ENCODE measurements at places on chromosomes 1 and 21.
A peak's percentile ranks its signal among the peaks of the same experiment; 100 is the strongest.

GRCh38 chr1:61740751-61741700, 1.3 kb upstream of the PATJ start:
- DNase-seq: no peak

DNA sequence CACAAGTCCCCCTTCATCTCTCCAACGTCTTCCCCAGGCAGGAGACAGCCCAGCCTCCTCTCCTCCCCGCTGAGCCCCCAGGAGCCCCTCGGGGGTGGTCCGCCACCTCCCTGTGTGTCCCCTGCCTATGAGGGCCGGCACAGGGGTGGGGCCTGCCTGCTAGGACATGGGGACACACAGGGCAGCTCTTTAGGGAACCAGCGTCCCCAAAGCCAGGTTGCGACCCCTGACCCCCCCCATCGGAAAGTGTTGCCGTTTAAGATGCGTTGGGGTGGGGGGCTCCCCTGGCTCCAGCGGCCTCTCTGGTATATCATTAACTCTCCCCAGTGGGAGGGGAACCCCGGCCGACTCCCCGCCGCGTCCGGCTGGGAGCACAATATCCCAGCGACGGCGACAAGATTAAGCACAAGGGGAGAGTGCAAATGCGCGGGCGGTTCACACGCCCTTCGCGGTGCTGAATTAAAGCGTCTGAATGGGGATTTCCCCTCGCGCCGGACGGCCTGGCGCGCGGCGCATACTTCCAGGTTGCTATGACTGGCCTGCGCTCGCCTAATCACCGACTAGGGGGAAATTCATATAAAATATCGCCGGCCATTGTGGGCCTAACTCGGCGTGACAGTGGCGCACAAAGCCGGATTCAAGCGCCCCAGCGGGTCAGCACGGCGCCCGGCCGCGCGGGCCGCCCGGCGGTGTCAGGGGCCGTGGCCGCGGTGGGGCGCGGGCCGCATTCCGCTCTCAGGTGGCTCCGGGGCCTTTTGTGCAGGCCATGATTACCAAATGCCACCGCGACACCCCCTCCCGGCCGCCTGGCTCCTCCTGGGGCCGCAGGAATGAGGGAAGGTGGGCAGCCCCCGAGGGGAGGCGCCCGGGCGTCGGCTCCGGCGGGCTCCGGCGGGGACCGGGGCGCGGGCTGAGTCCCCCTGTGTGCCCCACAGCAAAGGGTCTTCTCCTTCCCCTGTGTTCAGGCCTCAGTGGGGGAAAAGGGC, 30.9 kb downstream of the WNT3A start:
- DNase-seq: no peak

GRCh38 chr1:56235909-56236510, 343.4 kb downstream of the PLPP3 start:
- no peak for DNase-seq

DNA sequence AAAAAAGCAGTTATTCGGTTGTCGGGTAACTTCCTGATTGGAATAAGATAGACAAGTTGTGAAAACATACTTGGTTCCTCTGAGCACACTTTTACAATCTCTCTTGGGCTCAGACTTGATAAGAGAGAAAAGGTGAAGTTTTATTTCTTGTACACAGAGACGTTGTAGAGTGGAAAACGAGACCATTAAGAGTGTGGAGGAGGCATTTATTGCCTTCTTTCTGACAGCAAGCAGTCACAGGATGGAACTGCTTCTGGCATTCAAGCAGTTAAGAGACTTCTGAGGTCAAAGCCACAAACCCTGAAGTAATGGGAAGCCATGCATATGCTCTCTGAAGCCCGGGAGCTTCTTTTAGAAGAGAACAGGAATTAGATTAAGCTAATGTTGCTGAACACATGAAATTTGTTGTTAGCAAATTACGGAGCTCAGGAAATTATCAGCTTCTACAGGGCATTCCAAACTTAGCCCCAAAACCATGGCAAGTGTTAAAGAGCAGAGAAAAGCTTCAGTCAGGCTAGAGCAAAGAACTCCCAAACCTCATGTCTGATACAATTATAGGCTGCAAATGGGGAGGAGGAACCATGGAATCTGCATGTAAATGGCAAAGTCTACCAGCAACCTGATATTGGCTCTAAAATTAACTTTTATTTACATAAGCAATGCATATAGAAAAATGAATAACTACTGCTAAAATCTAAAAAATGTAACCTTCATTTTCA, 26.0 kb downstream of the S1PR1 start:
- no peak for DNase-seq

GRCh38 chr1:84632673-84633434, 57.4 kb downstream of the SSX2IP start:
- DNase-seq: no peak

- no peak for DNase-seq
Observed at GRCh38 chr1:213720032-213720431, 267.7 kb upstream of the PROX1 start.

GRCh38 chr21:38905752-38906151, 100.0 kb downstream of the ETS2 start:
- DNase-seq: no peak

GRCh38 chr1:168772428-168773060, 43.5 kb upstream of the DPT start:
- no peak for DNase-seq

GRCh38 chr1:84377480-84378095, 20.7 kb upstream of the DNASE2B start:
- no peak for DNase-seq

GRCh38 chr21:32567626-32568025, 17.7 kb downstream of the TCP10L start:
- no peak for DNase-seq

DNA sequence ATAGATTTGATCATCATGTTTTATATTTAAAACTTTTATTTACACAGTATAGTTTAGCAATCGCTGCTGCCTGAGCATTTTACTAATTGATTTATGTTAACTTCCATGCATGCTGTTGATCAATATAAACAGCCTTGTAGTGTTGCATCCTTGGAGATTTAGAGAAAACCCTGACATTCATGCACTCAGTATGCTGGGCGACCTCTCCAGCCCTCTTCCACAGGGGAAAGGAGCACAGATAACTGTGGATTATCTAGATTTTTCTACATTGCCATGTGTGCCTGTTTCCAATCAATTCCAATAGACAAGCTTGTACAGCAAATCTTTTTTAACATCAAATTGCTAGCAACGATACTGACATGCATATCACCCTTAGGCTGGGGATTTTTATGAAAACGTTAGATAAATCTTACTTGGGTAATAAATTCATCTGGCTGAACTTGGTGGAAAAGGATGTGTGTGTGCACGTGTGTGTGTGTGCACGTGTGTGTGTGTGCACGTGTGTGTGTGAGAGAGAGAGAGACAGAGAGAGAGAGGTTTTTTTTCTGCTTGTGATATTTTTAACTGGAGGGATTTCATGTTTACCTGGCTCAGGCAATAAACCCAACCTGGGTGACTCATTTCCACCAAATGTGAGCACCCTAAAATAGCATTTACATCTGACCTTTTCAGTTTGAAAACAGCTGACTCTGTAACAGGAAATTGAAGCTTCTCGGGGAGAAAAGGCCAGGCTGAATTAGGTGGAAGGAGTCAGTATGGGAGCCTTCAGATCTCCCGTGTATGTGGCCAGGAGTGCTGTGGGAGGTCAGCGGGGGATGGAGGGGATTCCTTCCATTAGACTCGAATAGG, 339.8 kb downstream of the PRDM2 start:
- no peak for DNase-seq

DNA sequence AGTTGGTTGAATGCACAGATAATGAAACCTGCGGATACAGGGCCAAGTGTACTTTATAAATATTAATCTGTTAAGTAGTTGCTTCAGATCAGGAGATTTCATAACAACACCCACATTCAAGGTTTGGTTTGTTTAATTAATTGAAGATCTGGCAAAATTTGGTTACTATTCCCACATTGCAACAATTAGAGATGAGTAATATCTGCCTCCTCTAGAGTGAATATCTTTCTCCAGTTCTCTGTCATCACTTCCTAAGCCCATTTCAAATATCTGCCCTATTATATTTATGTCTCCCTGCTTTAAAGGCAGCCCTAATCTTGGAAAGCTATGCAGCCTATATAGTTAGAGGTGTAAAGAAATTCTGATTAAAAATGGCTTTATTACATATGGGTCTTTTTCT, 61.4 kb downstream of the PPP2R5A start:
- no peak for DNase-seq

GRCh38 chr1:93716941-93717368, 35.3 kb upstream of the BCAR3 start:
- DNase-seq: no peak

DNA sequence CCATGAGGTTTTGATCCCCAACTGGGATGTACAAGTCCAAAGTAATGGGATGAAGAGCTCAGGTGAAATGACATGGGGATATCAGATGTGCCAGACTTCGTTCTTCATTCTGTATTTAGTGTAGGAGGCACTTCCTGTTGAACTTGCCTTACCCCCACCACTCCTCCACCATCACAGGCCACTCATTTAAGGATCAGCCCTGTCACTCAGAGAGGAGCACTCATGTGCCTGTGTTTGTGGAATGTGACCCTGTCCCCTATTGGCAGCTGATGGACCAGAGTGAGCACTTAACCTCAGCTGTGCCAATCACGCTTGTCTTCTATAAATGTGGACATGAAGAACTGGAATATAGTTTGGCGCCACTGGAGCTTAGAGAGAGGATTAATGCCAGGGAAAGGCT, 91.4 kb upstream of the CTTNBP2NL start:
- no peak for DNase-seq

DNA sequence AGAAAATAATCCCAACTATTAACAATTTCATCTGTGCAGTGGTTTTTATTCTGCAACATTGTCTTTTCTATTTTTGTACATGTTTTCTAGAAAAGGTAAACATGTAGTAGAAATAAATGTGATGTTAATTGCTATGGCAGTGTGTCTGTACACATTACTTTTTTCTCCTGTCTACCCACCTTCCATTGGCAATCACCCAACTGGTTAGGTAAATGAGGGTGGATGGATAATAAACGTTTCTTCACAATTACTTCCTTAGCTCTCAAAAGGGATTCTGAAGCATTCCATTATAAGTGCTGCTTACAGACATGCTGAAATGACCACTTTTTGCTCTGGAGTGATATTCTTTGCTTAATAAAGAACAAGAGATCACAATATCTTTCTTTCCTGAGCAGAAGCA, 61.4 kb downstream of the MAGI3 start:
- DNase-seq: no peak

- no peak for DNase-seq
Observed at GRCh38 chr1:44549510-44549909, 124.8 kb downstream of the TMEM53 start.

- no peak for DNase-seq
Observed at GRCh38 chr1:245074232-245074747, 80.5 kb upstream of the KIF26B start.

GRCh38 chr1:10848109-10848684, 51.8 kb upstream of the CASZ1 start:
- DNase-seq: no peak

GRCh38 chr1:234231061-234231892, 142.0 kb upstream of the COA6 start:
- no peak for DNase-seq

GRCh38 chr21:44065428-44065827, 41.8 kb upstream of the PWP2 start:
- DNase-seq: peak; percentile 52

GRCh38 chr1:180153032-180153431, 1.6 kb upstream of the QSOX1 start:
- DNase-seq: no peak

DNA sequence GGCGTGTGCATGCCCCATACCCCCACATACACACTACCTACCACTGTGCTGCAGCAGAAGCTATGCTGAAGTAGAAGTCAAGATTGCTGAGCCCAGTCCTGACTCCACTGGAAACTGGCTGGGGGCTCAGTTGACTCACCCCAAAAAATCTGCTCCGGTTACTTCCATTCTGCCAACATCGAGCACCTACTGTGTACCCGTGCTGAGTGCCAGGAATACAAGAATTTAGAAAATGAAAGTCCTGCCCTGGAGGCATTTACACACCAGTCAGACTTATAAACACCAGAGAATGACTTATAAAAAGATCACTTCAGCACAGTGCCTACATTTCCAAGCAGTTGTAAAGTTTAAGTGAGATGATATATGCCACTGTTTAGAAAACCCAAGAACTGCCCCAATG, 99.1 kb downstream of the NMNAT2 start:
- no peak for DNase-seq

- no peak for DNase-seq
Observed at GRCh38 chr1:216523449-216524190, 100.4 kb upstream of the USH2A start.

DNA sequence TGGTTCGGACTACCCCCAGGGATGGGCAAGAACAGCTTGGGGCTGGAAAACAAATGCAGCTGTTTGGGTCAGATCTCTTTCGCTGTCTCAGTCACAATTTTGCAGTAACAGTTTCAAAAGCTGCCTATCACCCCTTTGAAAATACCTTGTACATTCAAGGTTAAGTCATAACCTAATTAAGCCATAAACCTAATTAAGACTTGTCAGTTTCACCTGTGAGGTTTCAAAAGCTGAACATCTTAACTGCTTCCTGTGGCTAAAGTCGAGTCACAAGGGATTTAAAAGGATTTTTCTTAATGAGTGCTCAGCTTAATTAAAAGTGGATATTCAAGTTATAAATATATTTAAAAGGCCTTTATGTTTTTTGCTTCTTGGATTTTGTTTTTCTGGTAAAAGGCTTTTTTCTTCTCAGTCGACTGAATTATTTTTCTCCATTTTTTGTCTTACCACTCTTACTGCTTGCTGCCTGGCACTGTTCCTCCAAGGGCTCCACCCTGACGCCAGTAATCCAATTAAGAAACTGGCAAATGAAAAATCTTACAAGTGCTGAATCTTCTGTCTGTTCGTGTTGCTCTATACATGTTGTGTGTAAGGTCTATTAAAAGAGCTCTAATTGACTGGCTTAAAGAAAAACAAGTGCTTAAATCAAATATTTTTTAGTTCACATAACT, 31.3 kb downstream of the CBR1 start:
- DNase-seq: no peak

DNA sequence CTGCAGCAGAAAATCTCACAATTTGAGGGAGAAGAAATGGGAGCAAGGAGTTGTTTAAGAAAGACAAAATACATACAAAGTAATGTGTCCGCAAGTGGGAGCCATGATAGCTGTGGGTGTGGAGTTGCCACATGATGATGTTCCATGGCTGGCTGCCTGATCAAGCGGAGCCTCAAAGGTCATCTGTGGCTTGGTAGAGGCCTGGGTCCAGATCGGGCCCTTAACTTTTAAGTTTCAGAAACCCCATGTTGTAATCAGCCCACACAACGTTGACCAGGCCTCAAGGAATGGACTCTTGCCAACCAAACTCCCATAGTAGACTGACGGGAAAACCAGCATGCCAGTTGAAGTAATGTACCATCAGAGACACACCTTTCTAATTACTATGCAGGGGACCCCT, 64.7 kb upstream of the ANGPTL1 start:
- DNase-seq: no peak

All from activated CD4-positive, CD25-positive, alpha-beta regulatory T cell (primary cell).